ENCODE measurements at places on chromosomes 5 and 9. TPM values are rescaled to one million over a fixed set of nuclear protein-coding genes. Genes with fewer than 3 reads are reported as not detected.
A peak's percentile ranks its signal among the peaks of the same experiment; 100 is the strongest.

DNA sequence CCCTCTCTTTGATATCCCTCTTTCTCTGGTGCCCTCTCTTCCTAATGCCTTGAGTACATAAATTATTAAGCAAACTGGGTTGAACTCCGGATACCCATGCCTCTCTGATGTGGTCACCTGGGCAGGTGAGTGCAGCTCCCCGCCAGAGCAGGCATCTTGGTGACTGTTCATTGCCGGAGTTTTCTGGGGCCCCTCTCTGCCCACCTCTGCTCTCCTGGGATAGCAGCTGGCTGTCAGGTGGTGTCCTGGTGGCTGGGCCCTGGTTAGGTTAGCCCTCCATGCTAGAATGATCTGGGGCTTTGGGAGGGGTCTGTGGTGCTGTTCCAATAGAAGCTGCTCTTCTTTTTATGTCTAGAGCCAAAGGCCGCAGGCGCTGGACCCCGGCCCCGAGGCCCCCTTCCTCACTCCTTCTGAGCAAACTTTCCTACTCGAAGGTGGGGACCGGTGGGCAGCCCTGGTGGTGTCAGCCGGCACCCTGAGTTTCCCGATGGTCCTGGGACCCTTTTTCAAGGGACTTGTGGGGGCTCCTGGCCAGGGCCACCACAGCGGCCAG lies 4.9 kb upstream of the SCGB3A1 start:
- no peak for DNase-seq

DNA sequence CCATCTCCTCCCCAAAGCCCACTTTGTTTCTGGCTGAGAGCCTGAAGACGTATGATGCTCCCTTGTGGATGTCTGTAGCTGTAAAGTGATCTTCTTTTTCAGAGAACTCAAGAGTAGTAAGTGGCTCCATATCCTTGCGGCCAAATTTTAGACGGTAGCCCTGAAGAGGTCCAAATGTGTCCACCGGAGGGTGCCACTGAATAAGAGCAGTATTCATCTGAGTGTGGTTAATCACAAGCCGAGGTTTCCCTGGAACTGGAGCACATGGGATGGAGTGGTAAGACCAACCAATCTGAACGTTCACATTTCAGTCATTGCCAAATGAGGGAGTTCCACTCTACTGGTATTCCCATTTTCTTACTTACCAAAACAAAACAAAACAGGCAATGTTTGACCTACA lies 686.5 kb upstream of the DMAC1 start:
- DNase-seq, result no peak

The ORM1 gene
- total RNA-seq, result 4.8 TPM

GRCh38 chr5:31269259-31269658 lies 75.8 kb downstream of the CDH6 start:
- no peak for DNase-seq

The CXXC5 gene
- 29.4 TPM for total RNA-seq

DNA sequence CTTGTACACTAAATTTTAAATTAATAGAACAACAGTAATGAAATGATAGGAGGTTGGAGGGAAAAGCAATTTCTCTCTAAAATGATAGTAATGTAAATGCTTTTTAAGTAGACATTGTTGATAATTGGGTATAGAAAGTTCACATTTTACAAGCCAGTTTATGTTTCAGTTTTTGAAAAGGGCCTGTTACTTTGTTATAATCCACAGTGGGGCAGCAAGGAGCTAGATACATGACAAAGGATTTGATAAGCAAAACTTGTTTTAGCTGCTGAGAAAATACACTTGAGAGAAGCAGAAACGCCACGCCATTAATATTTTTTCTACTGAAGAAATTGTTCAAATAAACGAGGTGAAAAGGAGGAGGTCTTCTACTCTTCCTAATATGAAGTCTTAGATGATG lies 30.2 kb downstream of the SREK1 start:
- no peak for DNase-seq

- DNase-seq, result peak; percentile 41
Measured at GRCh38 chr5:15682566-15682965, 182.6 kb downstream of the FBXL7 start.

- peak; percentile 8 for DNase-seq
Measured at GRCh38 chr5:27083449-27084415, 45.3 kb upstream of the CDH9 start.
